ENCODE measurements at places on chromosomes 2 and 18.

GRCh38 chr2:35410431-35411061 lies 945.0 kb upstream of the CRIM1 start:
- peak; percentile 37 for DNase-seq

GRCh38 chr2:69582582-69583176 lies 60.9 kb downstream of the AAK1 start:
- DNase-seq: no peak

DNA sequence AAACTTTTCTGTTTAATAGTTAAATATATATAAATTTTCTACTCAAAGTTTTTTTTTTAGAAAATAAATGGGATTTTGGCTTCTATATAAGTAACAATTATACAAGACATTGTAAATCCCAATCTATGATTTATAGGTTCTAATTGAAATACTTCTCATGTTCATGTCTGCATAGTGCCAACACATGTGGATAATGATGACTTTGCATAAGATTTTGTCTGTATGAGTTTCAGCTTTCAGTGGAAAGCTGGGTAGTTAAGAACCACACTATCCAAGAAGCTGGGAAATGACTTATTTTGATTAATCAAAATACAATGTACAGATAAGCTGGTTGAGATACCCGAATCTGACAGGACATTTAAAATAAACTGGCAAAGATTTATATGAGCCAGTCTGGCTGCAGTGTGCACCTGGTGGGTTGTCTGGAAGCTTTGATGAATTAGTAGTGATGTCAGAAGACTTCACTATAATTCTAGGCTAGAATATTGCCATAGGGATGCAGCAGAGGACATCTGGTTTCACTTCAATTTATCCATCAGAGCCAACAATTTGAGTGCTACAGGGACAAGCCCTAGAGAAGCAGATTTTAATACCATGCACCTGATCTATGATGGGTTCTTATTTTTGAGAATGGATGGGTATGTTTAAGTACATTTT lies 45.4 kb downstream of the EML6 start:
- no peak for DNase-seq

- no peak for DNase-seq
These were observed 498.7 kb downstream of the BCL11A start for GRCh38 chr2:60054571-60055340.

DNA sequence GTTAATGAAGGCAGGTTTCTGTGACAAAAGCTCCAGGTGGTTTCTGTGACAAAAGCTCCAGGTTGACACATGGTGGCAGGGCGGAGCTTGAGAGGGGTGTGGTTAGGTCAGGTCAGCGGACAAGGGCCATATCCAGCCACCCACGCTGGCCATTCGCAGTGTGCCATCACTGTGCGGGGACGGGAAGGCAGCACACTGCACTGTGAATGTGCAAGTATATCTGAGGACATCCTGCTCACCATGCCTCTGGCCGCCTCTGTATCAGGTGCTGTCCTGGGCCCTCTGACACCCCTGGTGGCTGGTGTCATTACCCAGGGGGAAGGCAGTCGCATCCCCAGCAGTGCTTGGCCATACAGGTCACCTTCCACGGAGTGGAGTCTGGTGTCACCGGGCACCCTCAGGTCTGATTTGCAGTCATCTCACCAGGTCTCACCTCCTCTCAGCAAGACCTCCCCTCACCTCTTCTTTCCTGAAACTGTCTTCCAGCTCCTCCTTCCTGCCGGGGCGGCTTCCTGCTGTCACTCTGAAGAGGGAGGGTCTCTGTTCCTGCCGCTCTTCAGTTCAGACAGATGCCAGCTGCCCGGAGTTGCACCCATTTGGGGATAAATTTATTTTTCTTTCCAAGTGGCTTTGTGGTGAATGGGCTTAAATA lies 34.9 kb downstream of the CTIF start:
- DNase-seq: no peak

DNA sequence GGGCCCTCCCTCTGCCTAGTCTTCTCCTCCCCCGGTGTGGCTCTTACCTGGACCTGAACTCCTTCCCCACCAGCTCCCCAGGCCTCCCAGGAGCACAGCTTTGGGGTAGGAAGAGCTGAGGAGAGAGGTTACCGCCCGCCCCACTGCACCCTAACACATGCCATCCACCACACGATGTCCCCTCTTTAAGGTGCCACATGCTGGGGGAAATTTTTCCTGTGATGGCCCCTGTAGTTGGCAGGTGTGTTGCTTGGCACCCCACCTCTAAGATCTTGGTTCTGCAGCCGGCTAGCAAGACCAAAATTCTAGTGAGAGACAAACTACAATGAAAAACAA lies 6.9 kb upstream of the TEX261 start:
- DNase-seq: peak; percentile 4

- no peak for DNase-seq
These were observed at the start of gene RSAD2 for GRCh38 chr2:6877402-6878304. Gene RSAD2, plus strand, starts transcription at chr2:6877777. Its CDS starts 24 bp downstream, at chr2:6877801.

GRCh38 chr18:34647251-34647650 lies 62.8 kb upstream of the DTNA start:
- DNase-seq: no peak

DNA sequence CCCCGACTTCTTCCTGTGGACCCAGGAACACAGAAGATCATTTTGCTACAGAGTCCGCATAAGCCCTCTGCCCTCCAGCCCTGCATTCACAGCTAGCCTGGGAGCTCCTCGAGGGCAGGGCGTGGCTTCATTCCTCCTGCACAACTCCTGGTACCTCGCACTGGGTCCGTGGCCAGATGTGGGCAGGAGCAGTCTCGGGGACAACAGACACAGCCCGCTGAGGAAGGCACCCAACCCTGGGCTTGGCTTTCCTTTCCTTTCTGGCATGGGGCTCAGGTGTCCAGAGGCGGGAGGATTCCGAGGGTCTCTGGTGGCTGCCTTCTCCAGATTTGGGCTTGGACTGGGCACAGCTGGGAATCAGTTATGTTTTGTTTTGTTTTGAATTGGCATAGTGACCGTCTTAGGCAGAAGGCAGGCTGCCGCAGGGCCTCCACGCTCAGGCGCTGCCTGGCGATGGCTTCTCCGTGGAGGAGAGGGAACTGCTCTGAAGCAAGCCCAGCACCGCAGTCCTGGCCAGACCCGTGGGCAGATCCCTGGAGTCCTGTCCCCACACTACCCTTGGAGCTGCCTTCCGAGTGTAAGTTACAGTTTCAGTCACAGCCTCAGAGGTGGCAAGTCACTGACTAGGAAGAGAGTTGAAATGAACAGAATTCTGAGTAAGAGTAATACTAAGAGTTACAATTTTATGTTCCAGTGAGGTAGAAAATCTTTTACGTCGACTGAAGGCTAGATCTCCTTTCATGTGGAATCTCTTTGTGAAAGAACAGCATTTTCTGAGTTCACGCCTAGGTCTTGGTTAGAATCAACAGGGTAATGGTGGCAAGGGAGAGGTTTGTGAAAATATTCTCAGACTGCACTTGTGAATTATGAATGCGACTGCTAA lies 47.9 kb downstream of the LDLRAD4 start:
- DNase-seq: no peak

- no peak for DNase-seq
These were observed 42.5 kb downstream of the COPS8 start for GRCh38 chr2:237128026-237128703.

- DNase-seq: no peak
These were observed 33.9 kb upstream of the FOSL2 start for GRCh38 chr2:28358668-28359201.

- no peak for DNase-seq
These were observed 26.2 kb downstream of the POU3F3 start for GRCh38 chr2:104880076-104880475.

- DNase-seq: no peak
These were observed 19.4 kb downstream of the ZNF516 start for GRCh38 chr18:76475450-76476194.

- DNase-seq: peak; percentile 14
These were observed 45.2 kb upstream of the SCG2 start for GRCh38 chr2:223647258-223647952.

DNA sequence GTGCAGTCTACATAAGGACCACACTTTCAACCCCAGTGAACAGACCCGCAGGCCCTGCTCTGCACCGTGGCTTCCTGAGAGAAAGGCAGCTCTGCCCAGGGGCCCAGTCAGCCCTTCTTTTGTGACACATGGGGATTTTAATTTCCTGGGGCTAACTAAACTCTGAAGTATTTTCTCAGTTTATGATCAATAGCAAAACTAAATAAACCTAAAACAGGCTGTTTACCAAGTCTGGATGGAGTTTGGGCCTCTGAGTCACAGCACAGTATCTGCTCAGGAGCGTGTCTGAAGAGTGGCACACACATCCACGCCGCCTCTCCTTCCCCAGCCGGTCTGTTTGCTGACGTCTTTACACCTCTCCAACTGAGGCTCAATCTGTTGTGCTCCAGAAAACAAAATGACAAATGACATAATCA lies 72.3 kb downstream of the LDLRAD4 start:
- no peak for DNase-seq

GRCh38 chr2:17816396-17817245 lies at the start of gene MSGN1:
Gene MSGN1, plus strand, starts transcription at chr2:17816460. Its CDS starts 59 bp downstream, at chr2:17816519.
- DNase-seq: no peak

DNA sequence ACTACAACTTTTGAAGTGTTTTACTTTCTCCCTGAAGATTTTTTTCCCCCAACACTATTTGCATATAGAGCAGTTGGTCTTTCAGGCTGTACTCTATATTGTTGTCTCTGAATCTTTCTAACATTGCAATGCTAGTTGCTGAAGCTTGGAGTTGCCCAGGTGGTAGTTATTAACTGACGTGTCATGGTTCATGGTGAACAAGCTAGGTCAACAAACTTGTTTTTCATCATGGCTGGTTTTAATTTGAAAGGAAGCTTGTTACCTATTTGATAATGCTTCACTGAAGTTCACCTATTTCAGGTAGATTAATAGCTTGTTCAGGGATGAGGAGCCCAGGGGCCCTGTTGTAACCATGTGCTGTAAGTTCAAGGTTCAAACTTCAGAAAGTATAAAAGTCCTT lies 158.8 kb upstream of the ZEB2 start:
- DNase-seq: no peak

GRCh38 chr2:236157815-236158498 lies 10.2 kb downstream of the GBX2 start:
- no peak for DNase-seq

- no peak for DNase-seq
These were observed 101.8 kb downstream of the CD226 start for GRCh38 chr18:69845593-69846506.

DNA sequence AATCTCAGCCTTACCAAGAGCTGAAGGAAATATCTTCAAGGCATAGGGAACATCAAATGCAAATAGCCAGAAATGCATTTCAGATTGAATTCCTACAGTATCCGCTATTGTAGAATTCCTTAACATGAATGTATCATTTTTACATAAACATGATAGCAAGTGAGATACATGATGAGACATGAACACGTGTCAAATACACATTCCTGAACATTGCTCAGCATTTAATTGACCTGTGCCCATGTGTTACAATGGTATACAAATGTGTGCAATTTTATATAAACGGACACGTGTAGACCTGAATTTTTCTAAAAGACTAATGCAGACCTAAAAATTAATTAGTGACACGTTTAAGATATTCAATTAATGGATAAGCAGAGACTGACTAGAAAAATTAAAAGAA lies 133.0 kb upstream of the TLK1 start:
- DNase-seq: no peak

DNA sequence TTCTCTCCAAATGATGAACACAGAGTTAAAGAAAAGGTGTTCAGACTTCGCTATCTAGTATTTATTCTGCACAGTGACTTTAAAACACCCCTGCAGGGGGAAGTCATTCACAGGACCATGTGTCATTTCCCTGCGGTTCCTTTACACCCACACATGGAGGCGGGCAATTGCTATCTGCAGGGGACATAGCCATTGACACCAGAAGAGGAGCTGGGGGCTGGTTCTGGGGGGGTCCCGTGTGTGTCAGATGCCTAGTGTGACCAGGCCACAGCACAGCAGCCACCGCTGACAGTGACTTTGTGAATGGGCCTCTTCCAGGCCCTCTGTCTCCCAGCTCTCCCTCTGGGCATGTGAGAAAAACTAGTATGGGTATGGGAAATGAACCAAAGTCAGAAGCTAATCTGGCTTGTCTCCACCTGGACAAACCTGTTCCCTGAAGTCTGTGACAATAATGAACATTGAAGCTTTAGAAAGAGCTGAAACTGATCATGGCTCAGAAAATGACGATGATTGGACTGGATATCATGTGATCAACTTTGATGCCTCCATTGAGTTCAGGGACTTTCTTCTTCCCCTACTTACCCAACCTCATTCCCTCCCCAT lies 7.5 kb upstream of the GBX2 start:
- peak; percentile 46 for DNase-seq

GRCh38 chr2:178716394-178716793 lies 90.8 kb downstream of the TTN start:
- DNase-seq: no peak

Measured in GM20000 (cell line).